ENCODE measurements at places on chromosomes 2 and 18.

- no peak for DNase-seq
Observed at GRCh38 chr2:217071416-217071815, 211.6 kb upstream of the TNP1 start.

DNA sequence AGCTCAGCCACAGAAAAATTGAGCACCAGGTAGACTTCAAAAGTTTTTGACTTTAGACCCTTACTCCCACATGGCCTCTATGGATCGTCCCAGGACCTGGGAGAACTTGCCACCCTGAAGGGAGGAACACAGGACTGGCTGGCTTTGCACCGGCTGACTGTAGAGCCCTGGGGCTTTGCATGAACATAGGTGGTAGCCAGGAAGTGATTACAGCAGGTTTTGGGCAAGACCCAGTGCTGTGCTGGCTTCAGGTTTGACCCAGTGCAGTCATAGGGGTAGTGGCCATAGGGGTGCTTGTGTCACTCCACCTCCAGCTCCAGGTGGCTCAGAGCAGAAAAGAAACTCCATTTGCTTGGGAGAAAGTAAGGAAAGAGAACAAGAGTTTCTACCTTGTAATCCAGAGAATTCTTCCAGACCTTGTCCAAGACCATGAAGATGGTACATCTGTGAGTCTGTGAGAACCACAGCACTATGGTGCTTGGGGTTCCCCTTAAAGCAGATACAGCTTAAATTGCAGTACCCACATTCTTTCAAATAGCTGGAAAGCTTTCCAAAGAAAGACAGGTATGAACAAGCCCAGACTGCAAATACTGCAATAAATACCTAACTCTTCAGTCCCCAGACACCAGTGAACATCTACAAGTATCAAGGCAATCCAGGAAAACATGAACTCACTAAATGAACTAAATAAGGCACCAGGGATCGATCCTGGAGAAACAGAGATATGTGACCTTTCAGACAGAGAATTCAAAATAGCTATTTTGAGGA is 13.0 kb upstream of the SESTD1 start:
- no peak for DNase-seq

DNA sequence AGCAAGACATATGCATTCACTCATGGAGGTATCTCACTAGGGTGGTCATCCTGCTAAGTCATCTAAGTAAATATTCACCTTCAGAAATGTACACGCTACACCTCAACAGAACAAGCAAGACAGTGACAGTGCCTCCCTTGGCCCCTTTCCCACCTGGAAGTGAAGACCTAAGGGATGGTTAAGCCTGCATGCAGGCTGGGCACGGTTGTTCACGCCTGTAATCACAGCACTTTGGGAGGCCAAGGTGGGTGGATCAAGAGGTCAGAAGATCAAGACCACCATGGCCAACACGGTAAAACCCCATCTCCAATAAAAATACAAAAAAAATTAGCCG is 4.4 kb downstream of the LIMS2 start:
- no peak for DNase-seq

- no peak for DNase-seq
Observed at GRCh38 chr2:48569433-48569832, 39.5 kb downstream of the STON1 start.

GRCh38 chr2:238846628-238847418 is 1.1 kb upstream of the TWIST2 start:
- no peak for DNase-seq

GRCh38 chr18:48852794-48853193 is 98.0 kb downstream of the SMAD7 start:
- DNase-seq = no peak
